ENCODE measurements at places on chromosomes 2 and 18.

DNA sequence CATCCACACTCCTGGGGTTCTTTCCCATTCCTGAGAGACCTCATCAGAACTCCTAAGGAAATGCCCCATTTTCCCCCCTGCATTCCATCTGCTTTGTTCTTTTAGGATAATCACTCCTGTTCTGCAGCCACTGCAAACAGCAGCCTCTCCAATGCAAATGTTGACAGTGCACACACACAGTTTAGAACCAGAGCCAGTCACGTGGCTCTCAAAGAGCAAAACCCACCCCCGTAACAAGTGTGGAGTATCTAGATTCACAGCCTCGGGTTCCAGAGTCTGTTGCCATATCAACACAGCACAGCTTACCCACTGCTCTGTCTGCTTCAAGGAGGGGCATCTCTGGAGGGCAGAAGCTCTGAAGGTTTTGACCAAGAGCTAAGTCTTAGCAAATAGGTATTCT is 180.0 kb downstream of the NAPG start:
- DNase-seq: no peak

- DNase-seq: no peak
Observed at GRCh38 chr18:46096651-46097300, 1.3 kb downstream of the ATP5F1A start.

DNA sequence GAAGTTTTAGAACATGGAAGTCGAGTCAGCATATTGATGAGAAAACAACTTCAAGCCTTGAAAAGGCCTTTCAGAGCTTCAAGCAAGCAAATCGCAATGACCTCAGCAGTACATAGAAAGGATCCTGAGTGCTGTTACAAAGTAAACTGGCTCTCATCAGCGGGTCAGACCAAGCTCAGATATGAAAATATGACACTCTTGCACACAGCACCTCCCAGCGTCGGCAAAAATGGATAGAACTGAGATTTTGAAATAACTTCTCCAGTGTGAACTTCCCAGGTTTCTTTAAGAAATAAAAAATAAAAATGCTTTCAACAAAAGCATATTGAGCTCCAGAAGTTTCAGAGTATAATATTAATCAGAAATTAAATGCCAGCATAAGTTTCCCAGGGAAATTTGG is 296.9 kb downstream of the FBXO15 start:
- DNase-seq: no peak

DNA sequence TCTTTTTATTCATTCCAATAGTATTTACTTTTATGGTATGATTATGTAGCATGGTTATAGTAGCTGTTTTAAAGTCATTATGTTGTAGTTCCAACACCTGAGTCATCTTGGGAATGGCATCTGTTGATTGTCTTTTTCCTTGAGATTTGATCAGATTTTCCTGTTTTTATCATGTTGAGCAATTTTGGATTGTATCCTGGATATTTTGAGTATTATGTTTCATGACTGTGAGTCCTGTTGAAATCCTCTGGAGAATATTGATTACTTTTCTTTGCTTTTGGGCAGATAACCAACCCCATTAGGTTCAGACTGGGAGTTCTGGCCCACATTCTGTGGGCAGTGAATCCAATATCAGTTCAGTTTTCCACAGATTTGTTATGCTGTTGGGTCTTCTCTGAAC is 163.2 kb upstream of the SPRED2 start:
- no peak for DNase-seq

DNA sequence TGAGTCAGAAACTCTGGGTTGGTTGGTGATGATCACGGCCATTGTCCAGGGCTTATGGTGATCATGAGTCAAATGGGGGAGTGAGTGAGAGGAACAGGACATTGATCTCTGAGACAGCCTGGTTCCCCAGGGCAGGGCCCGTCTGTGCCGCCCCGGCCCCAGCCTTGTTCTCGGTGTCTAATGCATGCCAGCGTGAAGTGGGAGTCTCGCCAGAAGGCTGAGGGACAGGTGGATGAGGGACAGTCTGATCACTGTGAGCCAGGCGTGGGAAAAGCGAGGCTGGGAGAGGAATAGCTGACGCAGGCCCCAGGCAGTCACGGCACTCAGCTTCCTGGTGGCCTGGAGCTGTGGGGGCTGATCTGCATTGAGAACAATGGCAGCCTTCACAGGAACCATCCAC is 208.3 kb upstream of the HDAC4 start:
- no peak for DNase-seq

- no peak for DNase-seq
Observed at GRCh38 chr2:108965540-108966289, 23.3 kb downstream of the EDAR start.

- no peak for DNase-seq
Observed at GRCh38 chr18:22040533-22040932, 128.9 kb upstream of the GATA6 start.

- no peak for DNase-seq
Observed at GRCh38 chr2:201396595-201396994, 39.5 kb upstream of the FLACC1 start.

DNA sequence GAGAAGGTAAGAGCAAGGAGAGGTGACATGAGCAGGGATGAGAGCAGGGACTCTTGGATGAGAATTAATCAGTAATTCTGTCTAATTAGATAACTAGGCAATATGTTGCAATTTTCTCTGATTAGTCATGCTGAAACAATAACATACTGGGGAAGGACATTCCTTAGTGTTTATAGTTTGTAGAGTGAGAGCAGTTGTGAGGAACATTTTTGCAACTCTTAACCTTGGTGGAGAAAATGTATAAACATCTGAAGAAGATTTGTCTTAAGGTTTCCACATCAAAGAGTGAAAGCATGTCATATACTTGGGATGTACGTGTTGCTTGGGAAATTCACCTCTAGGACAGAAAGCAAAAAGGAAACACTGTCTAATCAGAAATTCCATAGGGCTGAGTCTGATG is 955.4 kb upstream of the FANCL start:
- DNase-seq: no peak

GRCh38 chr2:19073522-19073921 is 284.9 kb downstream of the OSR1 start:
- peak; percentile 82 for DNase-seq

DNA sequence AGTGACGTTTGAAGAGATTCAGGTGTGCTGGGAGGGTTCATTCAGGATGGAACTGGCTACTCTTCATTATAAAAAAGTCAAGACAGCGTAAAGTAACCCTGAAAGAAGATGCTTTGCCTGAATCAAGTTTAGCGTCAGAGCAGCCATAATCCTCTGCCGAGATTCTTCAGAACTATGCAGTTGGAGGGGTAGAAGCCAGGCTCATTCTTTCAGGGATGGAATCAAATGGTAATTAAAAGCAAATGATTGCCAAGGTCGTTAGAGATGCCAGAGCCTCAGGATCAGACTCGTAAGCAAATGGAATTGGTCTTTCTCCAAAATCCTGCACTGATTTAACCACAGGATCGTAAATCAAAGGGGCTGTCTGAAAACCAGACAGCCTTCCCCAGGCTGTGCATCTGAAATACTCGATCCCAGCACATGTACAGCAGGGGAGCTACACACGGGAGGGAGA is 21.9 kb downstream of the APCDD1 start:
- DNase-seq: peak; percentile 8

- no peak for DNase-seq
Observed at GRCh38 chr18:75275226-75275625, 64.6 kb downstream of the TSHZ1 start.

DNA sequence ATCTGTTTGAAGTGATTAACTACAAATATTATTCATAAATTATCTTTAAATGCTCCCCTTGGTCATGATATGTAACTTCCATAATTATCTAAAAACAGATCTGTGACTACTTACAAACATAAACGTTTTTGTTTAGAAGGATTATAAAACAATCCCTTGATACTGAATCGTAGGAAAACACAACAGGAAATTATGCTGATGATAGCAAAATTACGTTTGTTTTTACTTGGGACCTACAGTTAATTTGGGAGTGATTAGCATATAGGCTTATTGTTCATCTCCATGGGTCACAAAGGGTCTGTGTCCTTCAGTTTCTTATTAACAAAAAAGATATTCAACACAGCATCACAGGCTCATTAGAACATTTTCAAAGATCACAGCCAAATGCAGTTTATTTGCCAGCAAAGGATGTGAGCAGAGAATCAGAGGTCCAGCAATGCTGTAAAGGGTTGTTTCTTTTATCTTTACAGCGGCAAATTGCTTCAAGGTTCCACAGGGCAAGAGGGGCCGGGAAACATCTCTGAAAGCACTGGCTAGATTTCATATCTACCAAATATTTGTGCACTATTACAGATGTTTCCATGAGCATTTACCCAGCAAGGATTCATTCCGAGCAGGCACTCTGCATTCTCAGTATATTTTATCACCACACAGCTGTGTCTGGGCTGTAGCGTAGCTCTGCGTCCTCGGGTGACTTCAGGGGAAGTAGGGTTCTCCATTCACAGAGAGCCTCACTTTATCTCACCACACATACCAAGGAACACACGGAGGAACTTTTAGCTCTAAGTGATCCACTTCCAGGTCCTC is 4.1 kb downstream of the CCDC195 start:
- no peak for DNase-seq

- no peak for DNase-seq
Observed at GRCh38 chr18:36492604-36493329, 195.3 kb downstream of the FHOD3 start.

GRCh38 chr18:36493349-36494159 is 196.0 kb downstream of the FHOD3 start:
- DNase-seq: no peak

DNA sequence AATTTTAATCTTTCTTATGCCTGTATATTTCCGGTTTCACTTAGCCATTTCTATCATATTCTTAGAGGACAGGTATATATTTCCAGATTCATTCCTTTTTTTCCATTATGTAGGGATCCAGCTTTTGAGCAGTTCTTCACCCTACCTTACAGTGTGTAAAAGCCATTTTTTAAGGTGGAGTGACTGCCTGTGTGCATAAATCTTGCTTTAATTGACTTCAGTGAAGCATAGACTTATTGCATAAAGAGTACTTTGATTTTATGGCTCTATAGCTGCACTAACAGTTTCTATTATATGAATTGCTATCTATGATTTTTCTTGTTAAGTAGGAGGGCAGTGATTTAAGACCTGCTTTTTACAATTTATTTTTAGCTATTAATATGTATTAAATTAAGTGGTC is 132.6 kb downstream of the NYAP2 start:
- DNase-seq: no peak

DNA sequence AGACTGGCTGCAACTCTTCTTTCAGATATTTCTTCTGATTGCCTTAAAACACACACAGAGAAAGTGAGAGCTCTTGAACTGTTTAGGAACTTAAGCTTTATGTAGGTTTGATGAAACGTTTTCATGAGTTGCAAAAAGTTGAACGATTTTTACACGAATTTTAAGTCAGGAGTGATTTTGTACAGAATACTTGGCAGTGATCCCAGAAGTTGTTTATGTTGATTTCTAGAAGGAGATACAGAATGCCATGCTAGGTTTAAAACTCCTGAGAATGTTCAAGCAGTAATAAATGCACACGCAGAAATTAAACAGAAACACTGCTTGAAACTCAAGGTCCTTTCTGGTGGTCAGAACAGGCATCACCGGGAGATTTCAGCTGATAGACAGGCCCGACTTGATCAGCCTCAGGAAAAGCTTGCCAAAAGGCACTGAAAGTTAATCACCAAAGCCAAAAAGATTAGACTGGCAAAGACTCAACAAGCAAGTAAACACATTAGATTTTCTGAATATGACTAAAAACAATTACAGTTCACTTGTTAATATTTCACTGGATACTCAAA is 123.1 kb downstream of the SOCS6 start:
- no peak for DNase-seq

DNA sequence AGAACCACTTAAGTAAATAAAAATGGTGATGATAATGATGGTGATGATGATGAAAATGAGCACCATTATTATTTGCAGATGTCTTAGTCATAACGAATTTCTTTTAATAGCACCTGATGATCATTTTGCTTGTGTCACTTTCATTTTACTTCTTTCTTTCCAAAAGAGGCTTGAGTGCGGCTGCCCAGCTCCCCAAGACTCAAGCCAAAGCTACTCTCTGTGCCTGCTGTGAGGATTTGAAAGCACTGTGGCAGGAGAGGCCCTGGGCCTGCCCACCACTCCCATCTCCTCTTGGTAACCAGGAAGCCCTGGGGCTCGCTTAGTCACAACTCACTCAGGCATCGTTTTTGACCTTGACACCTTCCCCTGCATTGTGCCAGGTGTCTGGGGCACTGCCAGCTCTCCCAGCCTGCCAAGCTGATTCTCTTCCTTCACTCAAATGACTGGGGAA is 41.2 kb downstream of the RPL37A start:
- DNase-seq: no peak

- no peak for DNase-seq
Observed at GRCh38 chr2:184452907-184453306, 145.4 kb upstream of the ZNF804A start.

DNA sequence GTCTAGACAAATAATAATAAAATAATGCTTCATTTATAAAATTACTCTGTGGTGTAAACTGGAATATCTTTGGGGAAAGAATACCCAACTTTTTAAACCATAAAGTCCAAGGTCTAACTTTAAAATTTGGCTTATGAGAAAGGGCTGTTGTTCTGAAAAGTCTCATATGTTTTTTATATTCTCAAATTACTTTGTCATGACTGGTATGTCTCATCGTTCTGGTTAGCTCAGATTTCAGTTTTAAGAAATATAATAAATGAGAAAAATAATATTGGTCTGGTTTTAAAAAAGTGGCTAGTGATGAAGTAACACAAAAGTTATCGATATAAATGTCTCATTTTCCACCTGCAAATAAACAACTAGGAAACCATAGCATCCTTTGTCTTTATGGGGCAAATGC is 1658.1 kb downstream of the LRP1B start:
- no peak for DNase-seq

- DNase-seq: no peak
Observed at GRCh38 chr2:134362152-134362668, 108.3 kb downstream of the MGAT5 start.

DNA sequence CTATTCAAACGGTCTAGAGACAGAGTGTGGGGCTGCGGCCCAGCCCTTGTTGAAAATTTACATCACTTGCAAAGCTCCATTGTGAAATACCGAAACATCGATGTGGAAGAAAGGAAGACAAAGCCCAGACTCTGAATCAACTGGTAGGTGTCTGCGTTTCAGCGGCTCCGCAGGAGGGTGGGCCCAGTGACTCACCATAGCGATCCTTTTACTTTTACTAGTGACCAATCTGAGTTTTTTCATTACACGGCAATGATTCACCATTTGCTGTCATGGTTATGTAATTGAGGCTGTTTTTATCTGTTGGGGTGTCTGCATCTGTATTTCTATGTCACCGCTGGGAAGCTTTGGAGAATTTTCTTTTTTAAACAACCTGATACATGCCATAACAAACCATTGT is 66.6 kb upstream of the ODC1 start:
- DNase-seq: peak; percentile 95
